ENCODE measurements at places on chromosomes 16 and 17. TPM values are rescaled to one million over a fixed set of nuclear protein-coding genes. Genes with fewer than 3 reads are reported as not detected.
A peak's percentile ranks its signal among the peaks of the same experiment; 100 is the strongest.

CD7 gene
- 7.1 TPM for total RNA-seq

DNA sequence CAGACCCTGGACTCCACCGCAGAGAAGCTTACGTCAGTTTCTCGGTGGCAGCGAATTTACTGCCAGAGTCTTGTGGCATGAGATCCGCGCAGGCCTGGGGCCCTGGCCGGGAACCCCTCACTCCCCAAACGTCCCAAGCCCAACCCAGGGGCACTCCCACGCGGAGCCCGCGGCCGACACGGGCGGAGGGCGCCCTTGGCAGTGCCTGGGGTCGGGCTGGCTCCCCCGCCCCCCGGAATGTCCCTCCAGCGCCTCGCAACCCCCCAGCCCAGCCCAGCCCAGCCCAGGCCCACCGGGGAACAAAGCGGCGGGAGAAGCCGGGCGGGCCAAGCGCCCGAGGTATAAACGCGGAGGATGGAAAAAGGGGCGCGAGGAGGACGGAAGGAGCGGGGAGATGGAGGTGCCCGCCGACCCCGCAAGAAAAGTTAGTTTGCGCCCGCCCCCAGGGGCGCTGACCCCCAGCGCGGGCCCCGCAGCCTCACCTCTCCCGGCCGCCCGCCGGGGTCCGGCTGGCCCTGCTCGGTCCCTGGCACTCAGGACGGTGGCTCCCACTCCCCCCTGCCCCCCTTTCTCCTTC lies 330 bp downstream of the CASKIN2 start:
- H3K27ac ChIP-seq = peak overlapping the region; percentile 86
- H3K27me3 ChIP-seq = no peaks in the 10 kb centered on the region
- peak; percentile 51 for DNase-seq
- H3K36me3 ChIP-seq = peaks cover 18% of the 10 kb centered on the region
- H3K4me3 ChIP-seq = peak overlapping the region; percentile 68

DNA sequence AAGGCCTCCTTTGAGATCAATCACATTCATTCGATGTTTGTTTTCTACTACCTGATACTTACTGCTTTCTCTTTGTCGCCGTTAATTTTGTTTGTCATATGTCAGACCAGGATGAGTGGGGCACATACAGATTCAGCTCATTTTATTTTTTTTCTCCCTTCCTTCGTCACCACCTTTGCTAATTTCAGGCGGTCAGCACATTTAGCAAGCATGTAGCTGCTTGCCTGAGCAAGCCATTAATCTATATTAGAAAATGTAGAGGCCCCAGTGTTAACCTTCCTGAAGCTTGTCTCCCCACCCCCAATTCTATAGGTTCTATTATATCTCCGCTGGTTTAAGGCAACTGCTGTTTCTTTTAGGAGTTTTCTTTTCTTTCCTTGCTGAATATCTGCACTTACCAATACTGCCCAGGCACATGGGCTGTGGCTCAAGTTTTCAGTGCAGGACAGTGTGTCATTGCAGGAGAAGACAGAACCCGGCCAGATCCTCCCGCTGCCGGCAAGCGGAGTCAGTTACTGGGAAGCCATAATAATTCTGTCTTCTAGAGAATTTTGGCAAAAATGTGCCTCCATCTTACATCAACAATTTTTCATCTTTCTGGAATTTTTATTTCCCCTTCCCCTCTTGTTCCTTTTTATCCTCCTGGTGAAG lies 714.3 kb downstream of the WWOX start:
- DNase-seq = no peak
- H3K4me1 ChIP-seq = no peaks in the 10 kb centered on the region
- H3K27ac ChIP-seq = no peak overlapping the region
- no peak overlapping the region for H3K4me3 ChIP-seq
- no peaks in the 10 kb centered on the region for H3K27me3 ChIP-seq
- no peaks in the 10 kb centered on the region for H3K36me3 ChIP-seq

DNA sequence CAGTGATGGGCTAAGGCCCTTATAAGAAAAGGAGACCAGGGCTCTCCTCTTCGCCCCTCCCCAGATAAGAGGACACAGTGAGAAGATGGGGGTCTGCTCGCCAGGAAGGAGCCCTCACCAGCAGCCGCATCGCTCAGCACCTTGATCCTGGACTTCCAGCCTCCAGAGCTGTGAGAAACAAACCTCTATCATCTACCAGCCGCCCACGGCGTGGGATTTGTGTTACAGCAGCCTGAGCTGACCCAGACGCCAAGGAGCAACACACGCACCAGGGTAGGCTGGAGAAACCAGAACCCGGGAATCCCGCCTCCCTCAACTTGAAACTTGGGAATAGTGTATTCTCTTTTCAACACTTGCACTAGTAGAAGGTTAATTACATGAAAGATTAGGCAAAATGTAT lies 4.2 kb upstream of the ZG16B start:
- no peaks in the 10 kb centered on the region for H3K36me3 ChIP-seq
- peaks cover 9% of the 10 kb centered on the region for H3K4me1 ChIP-seq
- peaks cover 15% of the 10 kb centered on the region for H3K27me3 ChIP-seq
- no peak overlapping the region for H3K4me3 ChIP-seq
- peak; percentile 34 for DNase-seq

- H3K36me3 ChIP-seq = no peaks in the 10 kb centered on the region
- peaks cover 10% of the 10 kb centered on the region for H3K4me1 ChIP-seq
- DNase-seq = peak; percentile 88
- peak within 1 kb of the TSS; percentile 47 for H3K4me3 ChIP-seq
Measured at GRCh38 chr17:6831661-6832263, at the start of gene TEKT1. TEKT1 (minus strand) TSS chr17:6831729; CDS start chr17:6830376, 1,353 bp downstream.

GRCh38 chr16:29675811-29676643 lies 3.0 kb upstream of the QPRT start:
- H3K4me1 ChIP-seq = no peaks in the 10 kb centered on the region
- no peak overlapping the region for H3K4me3 ChIP-seq
- DNase-seq = no peak
- H3K27ac ChIP-seq = no peak overlapping the region
- H3K36me3 ChIP-seq = no peaks in the 10 kb centered on the region

All from lower lobe of right lung (tissue), 2 donors.